ENCODE measurements at places on chromosomes 5 and 9.

DNA sequence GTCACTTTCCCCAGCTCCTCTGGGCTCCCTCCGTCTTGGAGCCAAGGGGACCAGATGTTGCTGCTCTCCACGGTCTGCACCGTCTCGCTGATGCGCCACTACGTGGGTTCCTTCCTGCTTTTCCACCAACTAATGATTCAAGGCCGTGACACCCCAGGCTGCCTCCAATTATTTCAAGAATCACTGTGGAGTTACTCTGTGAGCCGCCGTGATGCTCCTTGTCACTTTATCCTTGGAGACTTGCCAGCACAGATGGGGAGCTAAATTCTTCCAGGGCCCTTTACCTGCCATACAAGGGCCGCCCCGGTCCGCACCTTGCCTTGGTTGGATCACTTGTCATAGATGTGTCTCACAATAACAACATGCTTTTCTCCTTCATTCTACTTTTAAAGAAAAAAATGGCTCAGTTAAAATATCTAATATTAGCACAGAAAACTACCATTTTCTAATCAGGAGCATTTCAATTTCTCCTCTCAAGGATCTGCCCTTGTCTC lies 202.0 kb downstream of the FSTL4 start:
- no peak for DNase-seq

DNA sequence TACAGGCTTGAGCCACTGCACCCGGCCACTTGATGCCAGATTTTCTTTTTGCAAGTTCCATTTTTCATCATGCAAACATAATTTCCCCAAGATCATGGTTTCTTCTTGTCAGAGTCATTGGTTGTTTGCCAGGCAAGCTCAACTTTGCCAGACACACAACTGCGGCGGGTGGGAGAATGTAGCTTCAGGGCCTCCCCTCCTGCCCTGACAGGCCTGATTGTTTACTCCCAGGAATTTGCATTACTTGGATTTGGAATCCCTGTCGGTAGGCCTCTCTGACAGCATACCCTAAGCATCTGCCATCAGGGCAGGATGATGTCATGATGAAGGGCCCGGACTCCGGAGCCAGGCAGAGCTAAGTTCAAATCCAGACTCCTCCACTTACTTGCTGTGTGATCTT lies 15.1 kb downstream of the RPS14 start:
- DNase-seq: no peak

DNA sequence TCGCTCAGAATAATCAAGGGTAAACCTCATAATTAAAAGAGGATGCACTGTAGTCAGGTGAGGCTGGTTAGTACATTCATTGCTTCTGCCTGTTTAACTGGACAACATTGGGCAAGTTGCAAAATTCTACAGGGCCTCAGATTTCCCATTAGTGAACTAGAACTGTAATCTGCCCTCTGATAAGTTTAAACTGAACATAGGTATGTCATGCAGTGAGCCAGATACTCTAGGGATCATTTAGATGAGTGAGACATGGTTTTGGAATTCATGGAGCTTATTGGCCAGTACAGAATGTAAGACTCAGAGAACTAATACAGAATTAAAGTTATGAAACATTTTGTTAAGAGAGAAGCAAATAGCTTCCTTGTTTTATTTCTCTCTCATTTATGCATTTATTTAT lies 35.9 kb downstream of the RNF44 start:
- DNase-seq: no peak

DNA sequence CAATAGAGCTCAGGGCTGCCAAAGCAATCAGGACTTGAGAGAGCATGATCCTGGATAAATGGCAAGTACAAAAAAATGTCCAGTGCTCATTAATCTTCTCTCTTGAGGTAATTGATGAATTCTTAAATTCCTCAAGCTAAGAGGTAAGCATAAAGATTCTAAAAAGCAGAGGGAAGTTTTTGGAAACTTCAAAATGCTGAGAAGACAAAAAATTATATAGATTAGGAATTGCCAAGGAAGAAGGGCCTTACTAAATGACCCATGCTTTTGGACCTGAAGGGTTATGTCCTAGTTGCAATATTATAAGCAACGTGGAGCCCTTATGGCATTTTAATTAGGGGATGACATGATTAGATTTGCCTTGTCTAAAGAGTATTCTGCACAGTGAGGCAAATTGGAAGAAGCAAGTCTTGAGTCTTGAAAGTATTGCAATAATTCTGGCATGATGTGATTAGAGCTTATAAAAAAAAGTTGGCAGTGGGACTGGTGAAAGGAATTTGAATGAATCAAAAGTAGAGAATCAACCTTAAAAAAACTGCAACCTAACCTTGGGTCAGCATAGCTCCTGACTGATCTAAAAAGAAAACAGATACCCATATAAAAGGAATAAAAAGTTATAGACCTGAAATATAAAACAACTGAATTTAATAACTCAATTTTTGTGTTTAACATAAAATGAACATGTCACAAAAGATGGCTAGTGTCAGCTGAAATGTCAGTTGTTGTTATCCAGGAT lies 323.8 kb upstream of the ARRDC3 start:
- no peak for DNase-seq

DNA sequence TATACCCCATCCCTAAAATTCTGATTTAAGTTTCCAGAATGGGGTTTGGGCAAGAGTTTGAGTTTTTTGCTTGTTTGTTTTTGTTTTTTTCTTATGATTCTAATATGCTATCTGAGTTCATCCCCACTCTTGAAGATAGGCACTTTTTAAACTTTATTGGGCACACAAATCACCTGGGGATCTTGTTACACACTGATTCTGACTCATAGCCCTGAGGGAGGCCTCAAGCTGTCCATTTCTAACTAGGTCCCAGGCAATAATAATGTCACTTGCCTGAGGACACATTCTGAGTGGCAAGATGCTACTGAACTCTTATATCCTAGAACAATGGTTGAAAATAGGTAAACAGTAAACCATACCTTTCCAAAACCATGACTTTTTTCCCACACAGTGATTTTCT lies 22.8 kb upstream of the ABLIM3 start:
- no peak for DNase-seq

DNA sequence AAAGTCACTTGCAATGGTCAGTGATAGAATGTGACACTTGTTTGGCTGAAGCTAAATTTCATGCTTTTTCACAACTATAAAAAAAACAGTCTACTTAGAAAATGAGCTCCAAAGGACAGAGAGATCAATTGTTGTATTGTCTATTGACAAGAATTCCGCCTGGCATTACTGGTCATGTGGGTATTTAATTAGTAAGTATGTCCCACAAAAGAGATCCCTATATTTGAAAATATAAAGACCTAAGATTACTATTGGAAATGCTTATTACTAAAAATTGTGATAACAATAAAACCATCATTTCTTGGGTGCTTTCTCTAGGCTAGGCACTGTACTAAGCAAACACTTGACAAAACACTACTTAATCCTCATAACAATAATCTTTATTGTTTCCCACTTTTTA lies 745.2 kb upstream of the C9orf72 start:
- no peak for DNase-seq

- no peak for DNase-seq
Observed at GRCh38 chr9:19517202-19517942, 108.6 kb downstream of the ACER2 start.

DNA sequence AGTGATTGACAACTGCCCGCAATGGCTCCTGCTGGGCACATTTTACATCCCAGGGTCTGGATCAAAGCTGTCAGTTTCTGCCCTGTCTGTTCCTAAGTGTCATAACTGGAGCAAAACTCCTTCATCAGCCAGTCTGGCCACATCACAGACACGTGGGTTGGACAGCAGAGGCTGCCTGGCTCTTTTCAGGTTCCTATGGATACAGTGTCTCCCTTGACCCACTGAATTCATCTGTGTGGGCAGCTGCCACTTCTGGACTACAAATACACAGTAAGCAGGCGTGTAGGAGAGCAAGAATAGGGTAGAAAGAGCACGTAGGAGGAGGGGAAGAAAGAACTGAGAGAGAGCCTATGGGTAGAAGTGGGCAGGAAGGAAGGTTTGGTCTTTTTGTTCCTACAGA lies 238.0 kb downstream of the ENC1 start:
- DNase-seq: no peak

DNA sequence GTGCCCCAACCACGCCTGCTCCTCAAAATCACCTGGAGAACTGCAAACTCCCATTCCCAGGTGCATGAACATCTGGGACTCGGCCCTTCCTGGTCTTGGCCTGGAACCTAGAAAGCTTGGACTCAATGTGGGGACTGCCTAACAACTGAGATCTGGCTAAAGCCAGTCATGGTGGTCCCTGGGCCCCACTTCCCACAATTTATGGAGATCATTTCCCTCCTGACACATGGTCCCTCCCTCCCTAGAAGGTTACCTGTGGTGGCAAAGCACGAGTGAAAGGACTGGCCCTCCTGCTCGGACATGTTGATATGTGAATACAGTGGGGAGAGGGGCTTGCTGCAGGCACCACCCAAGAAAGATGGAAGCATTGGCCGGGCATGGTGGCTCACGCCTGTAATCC lies 18.8 kb downstream of the BICD2 start:
- no peak for DNase-seq

GRCh38 chr9:35267710-35268109 lies 105.9 kb downstream of the UNC13B start:
- no peak for DNase-seq

- DNase-seq: no peak
Observed at GRCh38 chr9:74006935-74007334, 490.2 kb upstream of the RORB start.

GRCh38 chr9:109799792-109800191 lies 19.8 kb downstream of the PALM2AKAP2 start:
- no peak for DNase-seq

DNA sequence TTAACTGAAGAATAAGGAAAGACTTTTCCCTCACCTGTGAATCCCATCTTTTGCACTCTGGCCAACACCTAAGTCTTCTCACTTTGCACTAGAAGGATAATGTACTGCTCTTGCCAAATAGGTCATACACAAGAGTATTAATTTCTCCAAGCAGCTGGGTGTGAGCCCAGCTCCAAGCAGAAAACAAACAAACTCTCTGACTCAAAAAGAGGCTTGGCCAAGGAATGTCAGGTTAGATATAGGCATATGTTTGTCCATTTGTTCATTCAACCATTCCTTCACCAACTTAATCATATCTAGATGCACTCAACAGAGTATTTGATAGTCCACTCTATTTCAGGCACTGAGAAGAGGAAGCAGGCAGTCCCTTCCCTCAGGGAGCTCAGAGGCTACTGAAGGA lies 84.4 kb downstream of the HTR4 start:
- no peak for DNase-seq

DNA sequence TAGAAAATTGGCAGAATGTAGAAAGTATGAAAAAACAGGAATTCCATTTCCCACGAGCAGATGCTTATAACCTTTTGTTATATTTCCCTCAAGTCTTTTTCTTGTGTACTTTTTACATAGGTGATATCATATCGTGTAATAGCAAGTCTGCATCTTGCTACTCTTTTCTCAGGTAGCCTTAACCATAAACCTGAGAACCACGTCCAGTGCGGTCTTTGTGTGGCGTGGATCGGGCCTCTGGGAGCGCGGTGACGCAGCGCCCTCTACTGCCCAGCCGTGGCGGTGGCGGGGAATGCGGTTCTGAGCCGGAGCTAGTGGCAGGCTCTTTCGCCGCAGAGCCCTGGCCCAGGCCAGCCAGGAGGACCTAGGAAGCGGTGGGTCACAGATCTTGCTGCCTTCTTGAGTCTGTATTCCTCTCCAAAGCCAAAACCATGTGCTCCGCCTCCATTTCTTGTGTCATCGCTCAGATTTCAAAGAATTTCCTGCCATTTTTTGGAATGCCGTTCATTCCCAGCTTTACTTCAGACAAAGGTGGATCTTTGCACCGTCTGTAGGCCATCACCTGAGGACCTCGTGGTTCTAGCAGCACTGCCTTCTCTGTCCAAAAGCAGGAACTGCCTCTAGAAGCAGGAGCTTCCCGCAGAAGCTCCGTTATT lies 71.9 kb downstream of the MVB12B start:
- peak; percentile 67 for DNase-seq

- peak; percentile 21 for DNase-seq
Observed at GRCh38 chr9:91164724-91165520, 196.8 kb downstream of the AUH start.

GRCh38 chr9:79140751-79141150 lies 431.0 kb upstream of the TLE4 start:
- DNase-seq: no peak

GRCh38 chr5:137501846-137502406 lies 2.8 kb upstream of the SPOCK1 start:
- no peak for DNase-seq

- peak; percentile 49 for DNase-seq
Observed at GRCh38 chr5:151115272-151115905, 34.6 kb upstream of the TNIP1 start.

GRCh38 chr5:28505121-28505520 lies 1466.7 kb upstream of the CDH9 start:
- no peak for DNase-seq

DNA sequence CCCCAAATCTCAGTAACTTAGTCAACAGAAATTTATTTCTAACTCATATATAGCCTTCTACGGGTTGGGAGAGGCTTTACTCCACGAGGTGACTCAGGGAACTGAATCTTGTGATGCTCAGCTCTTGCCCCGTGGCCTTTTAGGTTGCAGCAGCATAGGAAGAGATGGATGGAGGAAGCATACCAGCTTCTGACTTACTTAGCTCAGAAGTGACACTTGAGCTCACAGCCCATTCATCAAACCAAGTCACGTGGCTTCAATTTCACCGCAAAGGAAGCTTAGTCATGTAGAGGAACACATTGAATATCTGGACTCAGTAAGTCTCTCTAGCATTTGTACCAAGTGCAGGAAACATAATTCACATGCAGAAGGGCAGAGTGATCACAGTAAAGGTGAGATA lies 124.1 kb upstream of the KCNN2 start:
- DNase-seq: no peak
